ENCODE measurements at places on chromosomes 3 and 15.

DNA sequence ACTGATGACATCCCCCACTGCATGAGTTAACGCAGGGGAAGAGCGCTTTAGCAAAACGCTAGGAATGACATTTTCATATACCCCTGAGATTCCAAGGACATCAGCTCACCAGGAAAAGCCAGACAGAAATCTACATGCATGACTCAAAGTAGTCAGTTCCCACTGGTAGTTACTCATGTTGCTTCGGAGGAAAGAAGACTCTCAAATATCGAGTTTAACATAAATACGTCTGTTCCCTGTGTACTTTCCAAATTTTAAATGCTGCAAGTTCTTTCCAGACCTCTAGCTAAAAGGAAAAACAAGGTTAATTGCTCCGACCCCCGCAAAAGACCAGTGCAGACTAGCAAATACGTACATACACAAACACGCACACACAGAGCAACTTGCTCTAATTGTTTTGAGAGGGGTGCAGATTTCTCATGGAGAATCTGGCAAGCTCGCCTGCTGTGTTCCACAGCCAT, 115.4 kb upstream of the PRICKLE2 start:
- no peak for DNase-seq

DNA sequence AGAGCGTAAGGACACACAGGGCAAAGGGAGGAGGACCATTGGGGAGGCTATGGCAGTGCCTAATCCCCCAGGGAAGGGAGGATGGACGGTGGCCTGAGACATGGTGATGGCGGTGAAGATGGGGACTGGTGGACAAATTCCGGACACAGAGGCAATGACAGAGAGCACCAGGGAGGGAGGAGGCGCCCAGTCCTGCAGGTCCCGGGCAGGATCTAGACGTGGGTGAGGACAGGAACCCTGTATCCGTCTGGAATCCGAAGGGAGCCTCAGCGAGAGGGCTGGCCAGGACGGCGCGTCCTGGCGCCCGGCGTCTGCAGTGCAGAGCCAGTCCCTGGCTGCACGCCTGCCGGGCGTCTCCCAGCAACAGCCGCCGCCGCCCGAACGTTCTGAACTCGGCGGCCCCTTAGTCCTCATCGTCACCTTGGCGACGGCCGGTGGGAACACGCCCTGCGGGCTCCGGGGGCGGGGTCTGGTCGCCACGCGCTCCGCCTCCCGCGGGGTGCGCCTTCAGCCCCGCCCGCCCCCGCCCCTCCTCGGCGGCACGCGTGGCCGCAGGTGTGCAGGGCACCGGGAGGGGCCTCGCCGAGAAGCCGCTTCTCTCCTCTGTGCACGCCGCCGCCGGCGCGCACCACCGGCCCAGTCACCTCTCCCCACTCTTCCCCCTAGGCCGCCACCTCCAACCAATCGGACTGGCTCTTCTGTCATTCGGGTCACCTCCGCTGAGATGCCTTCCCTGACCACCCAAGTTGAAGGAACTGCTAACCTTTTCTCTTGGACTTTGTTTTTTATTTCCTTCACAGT, 11.6 kb downstream of the XIRP1 start:
- DNase-seq: peak; percentile 87

GRCh38 chr3:12405432-12406272, 78.6 kb upstream of the TSEN2 start:
- DNase-seq: no peak

GRCh38 chr3:149352556-149352955, 19.1 kb upstream of the TM4SF18 start:
- DNase-seq: peak; percentile 75

GRCh38 chr3:126056681-126057500, 27.0 kb downstream of the SLC41A3 start:
- DNase-seq: no peak
